ENCODE measurements at places on chromosomes 4 and X. TPM values are rescaled to one million over a fixed set of nuclear protein-coding genes. Genes with fewer than 3 reads are reported as not detected.
A peak's percentile ranks its signal among the peaks of the same experiment; 100 is the strongest.

GRCh38 chr4:8379771-8380170, 60.8 kb downstream of the ACOX3 start:
- DNase-seq: no peak

The PNMA5 gene
- not detected for total RNA-seq

The ODAPH gene
- not detected for total RNA-seq

The GNPDA2 gene
- total RNA-seq: 32.1 TPM

DNA sequence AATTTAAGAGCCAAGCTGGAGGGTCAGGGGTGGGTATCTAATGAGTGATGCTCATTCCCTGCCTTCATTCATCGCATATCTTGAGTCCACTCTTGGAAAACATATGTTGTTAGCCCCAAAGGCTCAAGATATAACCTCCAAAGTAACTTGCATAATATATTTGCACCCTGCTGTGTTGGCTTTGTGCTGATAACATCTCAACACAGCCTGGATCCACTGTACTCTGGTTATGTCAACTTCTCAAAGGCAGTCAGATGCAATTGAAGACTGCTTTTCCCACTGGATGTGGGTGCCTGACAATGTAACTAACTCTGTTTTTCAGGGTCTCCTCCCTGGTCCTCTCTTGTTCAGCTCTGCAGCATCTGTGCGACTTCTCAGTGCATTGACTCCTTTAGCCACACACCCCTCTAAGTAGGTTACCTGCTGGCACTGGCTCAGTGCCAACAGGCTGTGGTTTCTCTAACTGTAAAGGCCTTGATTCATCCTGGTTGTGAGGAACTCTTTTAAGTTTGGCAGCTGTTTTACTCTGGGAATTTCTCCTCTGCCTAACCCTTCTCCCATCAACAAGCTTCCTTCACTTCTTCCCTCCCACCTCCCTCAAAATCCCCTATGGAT, 28.1 kb downstream of the SLC16A2 start:
- DNase-seq: peak; percentile 38

DNA sequence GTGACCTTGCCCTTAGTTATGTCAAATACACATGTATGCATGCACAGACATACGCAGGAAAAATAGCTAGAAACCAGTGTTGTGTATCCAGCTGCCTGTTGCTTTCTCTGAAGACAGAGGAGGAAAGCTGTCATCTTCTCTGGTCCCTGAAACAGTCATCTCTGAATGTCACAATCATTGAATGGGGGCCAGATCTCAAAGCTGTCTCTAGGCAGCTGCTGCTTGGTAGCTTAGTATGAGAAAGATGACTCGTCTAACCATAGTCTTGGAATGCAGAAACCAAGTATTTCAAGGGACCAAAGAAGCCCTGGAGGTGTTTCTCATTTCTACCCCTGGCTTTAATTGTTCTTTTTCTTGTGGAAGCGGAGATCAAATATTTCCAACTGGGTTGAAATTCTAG, 4.0 kb downstream of the GRIA3 start:
- no peak for DNase-seq

The PPP2R2C gene
- total RNA-seq: not detected

GRCh38 chrX:24241822-24242648, 71.8 kb downstream of the SUPT20HL2 start:
- no peak for DNase-seq

GRCh38 chr4:78592088-78592783, 40.7 kb downstream of the ANXA3 start:
- DNase-seq: no peak

The SHOX gene
- not detected for total RNA-seq

GRCh38 chrX:56994375-56995270, 718 bp downstream of the SPIN3 start:
- DNase-seq: peak; percentile 16

DNA sequence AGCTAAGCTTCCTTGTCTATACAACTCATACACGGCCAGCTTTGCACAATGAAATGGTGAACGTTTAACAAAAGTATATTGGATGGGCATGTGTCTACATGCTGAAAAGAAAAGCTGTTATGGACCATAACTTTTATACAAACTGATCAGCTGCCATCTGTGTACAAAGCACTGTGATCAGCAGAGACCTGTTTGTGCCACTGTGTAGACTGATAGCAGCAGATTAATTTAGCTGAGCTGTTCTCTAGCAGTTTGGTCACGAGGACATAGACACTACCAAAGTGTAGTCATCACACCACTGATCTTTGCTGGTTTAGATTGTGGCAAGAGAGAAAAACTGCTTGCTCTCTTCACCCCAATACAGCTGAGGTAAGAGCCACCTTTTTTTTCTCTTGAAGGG, 124.5 kb downstream of the RAPGEF2 start:
- no peak for DNase-seq

GRCh38 chr4:176795441-176795840, 2.7 kb upstream of the VEGFC start:
- no peak for DNase-seq

DNA sequence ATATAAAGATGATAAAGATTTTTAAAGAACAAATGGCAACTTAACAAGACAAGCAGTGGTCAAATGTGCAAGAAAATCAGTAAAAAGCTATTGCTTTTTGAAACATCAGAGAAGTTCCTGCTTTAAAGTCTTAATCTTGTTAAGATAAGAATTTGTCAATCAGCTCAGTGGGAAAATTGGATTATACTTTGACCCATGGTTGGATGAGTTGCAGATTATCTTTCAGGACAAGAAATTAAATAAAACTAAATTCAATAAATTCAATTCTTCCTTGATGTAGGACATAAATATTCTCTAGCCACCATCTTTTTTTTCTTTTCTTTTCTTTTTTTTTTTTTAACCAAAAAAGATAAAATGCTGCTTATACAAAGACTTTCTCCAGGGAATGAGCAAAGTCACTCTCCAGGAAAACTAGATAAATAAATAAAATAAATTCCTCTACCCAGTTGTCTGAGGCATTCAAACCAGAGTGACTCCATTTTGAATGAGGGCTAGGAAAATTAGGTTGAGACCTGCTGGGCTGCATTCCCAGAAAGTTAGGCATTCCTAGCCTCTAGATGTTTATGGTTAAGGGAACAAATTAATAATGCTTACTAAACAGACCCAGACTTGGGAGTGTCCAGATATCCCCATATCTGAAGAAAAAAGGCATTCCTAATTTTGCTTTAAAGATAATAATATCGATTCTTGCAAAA, 211.2 kb downstream of the SNCA start:
- no peak for DNase-seq

The LEF1 gene
- not detected for total RNA-seq

DNA sequence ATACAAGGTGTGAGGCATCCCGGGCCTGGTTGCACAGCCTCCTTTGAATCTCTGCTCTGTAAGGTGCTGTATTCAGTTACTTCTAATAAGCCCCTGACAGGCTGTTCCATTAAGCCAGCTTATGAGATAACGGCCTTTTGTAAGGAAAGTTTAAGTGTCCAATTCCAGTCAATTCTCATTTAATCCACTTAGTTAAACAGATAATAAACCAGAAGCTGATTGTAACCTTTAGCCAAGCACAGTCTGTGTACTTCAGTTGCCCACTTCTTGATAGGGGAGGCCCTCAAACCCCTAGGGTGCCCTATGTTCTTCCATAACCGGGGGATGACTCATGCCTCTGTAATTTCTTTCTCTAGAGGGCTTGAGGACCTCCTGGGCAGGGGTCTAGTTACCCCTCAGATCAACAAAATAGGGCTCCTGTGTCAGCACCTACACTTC, 63.4 kb downstream of the RASL11B start:
- DNase-seq: peak; percentile 68

GRCh38 chr4:152073351-152074087, 312.7 kb upstream of the GATB start:
- peak; percentile 27 for DNase-seq

DNA sequence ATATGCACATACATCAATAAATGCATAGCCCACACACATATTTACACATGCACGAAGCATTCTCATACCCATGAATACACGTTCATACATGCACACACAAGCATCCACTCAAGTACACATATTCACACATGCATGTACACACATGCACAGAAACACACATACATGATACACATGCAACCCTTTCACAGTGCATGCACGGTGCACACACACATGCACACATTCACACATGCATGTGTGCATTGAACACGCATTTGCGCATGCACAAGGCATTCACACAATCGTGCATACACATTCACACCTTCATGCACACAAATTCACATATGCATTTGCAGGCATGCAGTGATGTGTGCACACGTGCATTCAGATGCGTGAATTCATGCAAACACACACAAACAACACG, 324.5 kb downstream of the DHRSX start:
- no peak for DNase-seq

DNA sequence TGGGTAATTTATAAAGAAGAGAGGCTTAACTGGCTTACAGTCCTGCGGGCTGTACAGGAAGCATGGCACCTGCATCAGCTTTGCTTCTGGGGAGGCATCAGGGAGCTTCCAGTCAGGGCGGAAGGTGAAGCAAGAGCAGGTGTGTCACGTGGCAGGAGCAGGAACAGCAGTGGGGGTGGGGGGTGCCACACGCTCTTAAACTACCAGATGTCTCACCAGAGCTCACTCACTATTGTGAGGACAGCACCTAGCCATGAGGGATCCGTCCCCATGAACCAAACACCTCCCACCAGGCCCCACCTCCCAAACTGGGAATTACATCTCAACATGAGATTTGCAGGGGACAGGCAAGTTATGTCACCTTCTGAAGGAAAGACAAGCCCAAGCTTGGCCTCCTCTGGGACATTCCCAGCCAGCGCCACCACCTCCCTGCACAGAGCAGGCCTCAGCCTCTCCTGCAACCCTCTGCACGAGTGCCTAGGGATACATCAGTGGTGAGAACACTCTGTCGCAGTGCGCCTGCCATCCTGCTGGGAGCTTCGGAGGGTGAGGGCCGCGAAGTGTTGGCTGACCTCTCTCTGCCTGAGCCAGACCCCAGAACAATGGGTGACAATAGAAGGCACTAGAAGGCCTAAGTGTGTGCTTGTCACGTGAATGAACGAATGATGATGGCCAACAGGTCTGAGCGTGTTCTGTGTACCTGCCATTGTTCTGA, 244.3 kb downstream of the EVC2 start:
- no peak for DNase-seq

DNA sequence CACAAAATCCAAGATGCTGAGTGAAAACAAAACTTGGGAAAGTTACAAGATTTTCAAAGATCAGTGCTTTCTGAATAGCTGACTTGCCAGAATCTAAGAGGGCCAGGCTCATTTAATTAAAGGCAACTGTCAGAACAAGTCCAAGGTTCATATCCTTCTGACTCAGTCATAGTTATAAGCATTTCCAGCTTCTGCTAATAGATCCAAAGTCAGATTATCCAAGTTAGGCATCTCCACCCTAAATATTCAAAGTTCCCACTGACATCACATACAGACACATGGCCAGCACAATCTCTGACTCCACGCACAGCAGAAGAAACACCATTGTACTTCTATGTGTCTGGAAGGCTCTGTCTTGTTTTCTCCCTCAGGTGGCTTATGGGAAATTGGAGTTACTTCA, 41.8 kb downstream of the GASK1B start:
- DNase-seq: peak; percentile 65

- DNase-seq: peak; percentile 56
These were observed 182.6 kb downstream of the GABRB1 start for GRCh38 chr4:47213971-47214370.

GRCh38 chr4:185540487-185541120, 5.3 kb upstream of the PDLIM3 start:
- no peak for DNase-seq

DNA sequence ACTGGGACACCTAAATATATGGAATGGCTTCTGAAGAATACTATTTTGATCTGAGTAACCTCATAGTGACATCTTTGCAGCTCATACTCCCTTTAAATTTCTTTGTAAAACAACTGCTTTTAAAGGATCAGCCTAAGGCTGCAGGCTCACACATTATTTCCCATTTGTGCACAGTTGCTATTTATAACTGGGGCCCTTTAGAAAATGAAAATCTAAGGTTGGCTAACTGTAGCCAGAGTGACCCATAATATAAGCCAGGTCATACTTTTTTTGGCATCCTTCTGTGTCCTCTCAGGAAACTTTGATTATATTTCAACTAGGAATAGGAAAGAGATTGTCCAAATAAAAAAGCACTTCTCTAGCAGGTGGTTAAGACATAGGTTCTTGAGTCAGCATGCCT, 123.6 kb upstream of the RASGEF1B start:
- DNase-seq: no peak

GRCh38 chrX:136168929-136169735, 21.8 kb downstream of the FHL1 start:
- no peak for DNase-seq

The NR0B1 gene
- total RNA-seq: not detected

DNA sequence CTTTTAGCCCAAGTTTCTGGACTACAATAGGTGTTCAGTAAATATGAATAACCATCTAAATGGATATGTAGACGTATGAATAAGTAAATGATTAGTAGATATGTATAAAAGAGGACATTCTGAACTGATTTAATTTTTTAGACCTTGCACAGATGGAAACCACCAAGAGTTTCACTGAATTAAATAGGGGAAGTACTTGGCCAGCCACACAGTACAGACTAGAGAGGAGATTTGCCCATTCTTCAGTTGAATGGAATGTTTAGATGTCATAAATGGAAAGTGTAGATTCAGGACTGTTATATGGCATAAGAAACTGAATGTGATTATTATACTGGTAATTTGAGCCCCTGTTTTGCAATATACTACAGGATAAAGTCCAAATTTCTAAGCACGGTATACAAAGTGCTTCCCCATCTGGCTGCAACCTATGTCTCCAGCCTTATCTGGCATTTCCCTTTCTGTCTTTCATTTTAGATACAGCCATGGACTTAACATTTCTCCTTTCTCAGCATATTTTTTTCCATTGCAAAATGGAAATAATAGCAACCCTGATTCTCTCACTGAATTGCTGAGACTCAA, 137.8 kb upstream of the HS3ST1 start:
- no peak for DNase-seq

GRCh38 chr4:38075370-38076152, 115.4 kb downstream of the PTTG2 start:
- DNase-seq: no peak

- DNase-seq: no peak
These were observed 55.8 kb upstream of the GIMD1 start for GRCh38 chr4:106424426-106424825.

The ACE2 gene
- 1.2 TPM for total RNA-seq

DNA sequence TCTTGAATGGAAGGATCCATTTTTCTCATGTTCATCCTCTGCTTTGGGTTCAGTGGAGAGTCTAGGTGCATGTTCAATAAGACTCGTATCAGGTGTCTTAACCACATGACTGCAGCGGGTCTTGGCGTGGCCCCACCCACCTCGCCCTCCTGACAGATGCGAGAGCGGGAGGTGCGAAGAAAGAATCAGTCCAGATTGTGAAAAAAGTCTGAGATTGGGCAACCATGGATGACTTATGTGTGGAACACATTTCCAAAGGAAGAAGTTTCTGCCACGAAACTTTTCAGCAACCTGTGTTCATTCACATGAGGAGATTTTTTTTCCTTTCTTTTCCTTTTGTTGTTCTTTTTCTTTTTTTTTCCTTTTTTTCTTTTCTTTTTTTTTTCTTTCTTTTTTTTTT, 66.8 kb downstream of the NSD2 start:
- no peak for DNase-seq

The MID2 gene
- 162 TPM for total RNA-seq
